ENCODE measurements at places on chromosomes 4 and X.

GRCh38 chr4:72468904-72469502 lies 100.0 kb downstream of the ADAMTS3 start:
- no peak for DNase-seq

DNA sequence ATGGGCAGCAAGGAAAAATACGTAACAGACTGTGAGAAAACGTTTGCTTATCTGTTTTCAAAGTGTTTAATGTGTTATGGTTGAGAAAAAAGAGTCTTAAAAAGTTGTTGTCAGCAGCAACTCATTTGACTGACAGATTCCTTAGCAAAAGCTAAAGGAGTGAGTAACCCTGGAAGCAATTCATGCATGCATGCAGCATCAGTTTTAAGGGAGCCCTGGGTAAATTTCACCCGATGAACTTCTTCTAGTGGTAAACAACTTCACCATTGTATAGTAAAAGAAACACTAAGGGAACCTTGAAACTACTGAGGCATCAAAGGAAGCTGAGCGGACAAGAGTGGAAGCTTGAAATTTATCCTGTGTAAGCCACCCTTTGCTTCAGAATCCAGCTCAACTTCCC lies 583.2 kb upstream of the INTU start:
- no peak for DNase-seq

DNA sequence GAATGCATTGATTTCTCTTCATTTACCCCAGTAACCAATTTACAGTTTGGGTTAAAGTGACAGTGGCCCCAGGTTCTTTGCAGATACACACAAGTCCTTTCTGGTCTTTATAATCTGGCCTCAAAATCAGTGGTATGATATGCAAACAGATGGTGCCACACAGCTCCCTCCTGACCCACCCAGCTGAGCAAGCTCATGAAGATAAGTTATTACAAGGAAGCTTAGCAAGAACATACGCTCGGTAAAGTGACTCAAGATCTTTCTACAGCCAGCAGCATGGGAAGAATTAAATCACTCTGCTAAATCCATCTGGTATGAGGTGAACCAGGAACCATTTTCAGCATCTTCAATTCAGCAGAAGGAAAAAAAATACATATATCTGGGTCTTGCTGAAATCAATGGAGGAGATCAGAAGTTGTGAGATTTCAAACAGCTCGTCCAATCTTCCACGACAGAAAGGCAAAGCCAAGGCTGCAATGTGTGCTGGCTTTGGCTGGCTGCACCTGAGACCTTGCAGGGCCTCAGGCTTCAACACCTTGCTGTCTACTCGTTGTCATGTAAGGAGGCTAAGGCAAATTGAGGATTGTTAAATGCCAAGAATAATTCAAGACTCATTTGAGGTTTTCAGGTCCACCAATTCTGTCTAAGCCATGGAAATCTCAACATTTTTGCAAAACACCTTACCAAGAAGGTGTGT lies 28.2 kb downstream of the SEL1L3 start:
- DNase-seq = no peak

- DNase-seq = no peak
Measured at GRCh38 chr4:148344352-148344751, 97.9 kb downstream of the NR3C2 start.

- no peak for DNase-seq
Measured at GRCh38 chr4:76488888-76489685, 54.1 kb downstream of the SHROOM3 start.

GRCh38 chrX:103495786-103496185 lies 23.5 kb downstream of the RAB40A start:
- DNase-seq = no peak

DNA sequence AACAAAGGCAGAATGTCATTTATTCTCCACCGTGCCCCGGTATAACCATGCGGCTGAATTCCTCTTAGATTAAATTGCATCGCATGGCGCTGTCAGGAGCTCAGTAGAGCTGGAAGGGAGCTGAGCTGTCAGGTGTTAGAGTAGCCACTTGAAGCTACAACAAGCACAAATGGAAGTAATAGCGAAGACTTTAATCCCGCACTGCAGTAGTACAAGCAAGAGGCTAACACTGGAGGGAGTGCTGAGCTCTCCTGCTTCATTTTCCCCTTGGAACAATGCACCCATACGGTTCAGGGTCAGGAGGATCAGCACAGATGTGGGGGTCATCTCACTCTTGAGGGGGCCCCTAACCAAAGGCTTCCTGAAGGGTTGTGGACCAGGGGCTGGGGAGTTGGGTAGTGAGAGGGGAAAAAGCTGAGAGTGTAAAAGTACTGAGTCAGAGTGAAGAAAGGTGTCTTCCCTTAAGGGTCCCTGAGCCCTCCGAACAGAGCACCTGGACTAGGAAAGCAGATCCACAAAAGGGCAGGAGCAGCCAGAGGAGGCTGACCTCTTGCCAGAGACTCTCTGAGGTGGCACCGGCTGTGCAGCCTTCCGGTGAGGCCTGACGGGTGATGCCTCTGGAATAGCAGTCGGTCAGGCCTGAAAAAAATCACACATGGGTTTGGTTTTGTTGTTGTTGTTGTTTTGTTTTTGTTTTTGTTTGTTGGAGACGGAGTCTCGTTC lies 36.0 kb upstream of the CBR4 start:
- DNase-seq = no peak

DNA sequence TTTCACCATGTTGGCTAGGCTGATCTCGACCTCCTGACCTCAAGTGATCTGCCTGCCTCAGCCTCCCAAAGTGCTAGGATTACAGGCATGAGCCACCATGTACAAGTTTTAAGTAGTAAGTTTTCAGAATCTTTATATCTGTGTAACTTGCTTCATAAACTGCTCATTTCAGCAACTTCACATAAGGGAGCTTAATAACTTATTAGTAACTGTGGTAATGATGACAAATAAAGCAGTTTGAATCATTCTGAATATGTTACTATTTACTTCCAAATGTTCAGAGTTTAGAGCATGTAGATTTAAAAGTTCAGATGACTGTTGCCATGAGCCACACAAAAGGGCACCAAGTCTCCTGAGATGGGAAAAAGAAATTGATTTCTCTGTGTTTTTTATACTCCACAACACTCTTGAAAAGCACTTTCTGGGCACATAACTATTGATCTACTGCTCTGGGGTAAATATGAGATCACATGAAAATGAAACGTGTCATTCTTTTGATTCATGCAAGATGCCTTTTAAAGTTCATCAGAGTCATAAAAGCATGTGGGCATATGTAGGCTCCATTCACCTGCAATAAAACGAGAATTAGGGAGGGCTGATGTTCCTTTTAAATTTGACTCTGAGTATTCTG lies 14.1 kb upstream of the CA5B start:
- no peak for DNase-seq

GRCh38 chrX:130091980-130092522 lies 18.2 kb downstream of the ELF4 start:
- peak; percentile 85 for DNase-seq

GRCh38 chr4:40704073-40704472 lies 45.7 kb upstream of the NSUN7 start:
- DNase-seq = no peak

GRCh38 chr4:73208376-73208775 lies 50.2 kb downstream of the ANKRD17 start:
- DNase-seq = no peak

GRCh38 chr4:42460043-42460442 lies 62.8 kb downstream of the SHISA3 start:
- no peak for DNase-seq

DNA sequence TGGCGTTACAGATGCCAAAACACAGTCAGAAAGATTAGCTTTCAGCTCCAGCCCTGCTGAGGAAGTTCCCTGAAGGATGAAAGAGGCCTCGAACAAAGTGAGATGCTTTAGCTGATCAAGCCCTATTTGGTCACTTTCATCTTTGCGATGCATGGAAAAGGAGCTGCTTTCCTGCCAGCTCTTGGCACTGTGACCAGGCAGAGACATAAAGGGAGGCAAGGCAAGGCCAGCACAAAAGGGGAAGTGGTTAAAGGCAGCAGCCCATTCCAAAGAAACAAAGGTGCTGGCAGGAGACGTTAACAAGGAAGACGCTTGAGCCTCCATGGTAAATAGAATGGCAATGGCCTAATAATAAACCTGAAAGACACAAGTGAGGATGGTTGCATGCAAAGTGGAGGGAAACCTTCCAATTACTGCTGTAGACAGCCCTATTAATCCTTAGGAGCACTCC lies 617.1 kb upstream of the INTU start:
- DNase-seq = no peak

GRCh38 chr4:31234494-31234893 lies 514.3 kb downstream of the PCDH7 start:
- DNase-seq = no peak

DNA sequence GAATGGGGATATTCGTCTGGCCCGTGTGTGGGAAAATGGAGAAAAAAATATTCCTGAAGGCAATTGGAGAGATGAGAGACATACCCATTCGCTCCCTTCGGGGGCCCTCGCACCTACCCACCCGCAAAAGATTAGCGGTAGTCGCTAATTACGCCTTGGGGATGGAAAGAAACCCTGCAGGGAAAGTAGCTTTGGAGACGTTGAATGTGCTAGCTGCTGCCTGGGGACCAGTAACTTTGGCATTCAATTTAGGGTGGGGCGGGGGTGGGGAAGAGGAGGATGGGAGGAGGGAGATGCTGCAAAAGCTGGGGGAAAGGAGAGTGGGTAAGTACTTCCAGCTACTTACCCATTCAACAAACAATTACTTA lies 407 bp upstream of the ZC4H2 start:
- DNase-seq = peak; percentile 2

- DNase-seq = no peak
Measured at GRCh38 chrX:45479196-45479834, 278.6 kb upstream of the DIPK2B start.

DNA sequence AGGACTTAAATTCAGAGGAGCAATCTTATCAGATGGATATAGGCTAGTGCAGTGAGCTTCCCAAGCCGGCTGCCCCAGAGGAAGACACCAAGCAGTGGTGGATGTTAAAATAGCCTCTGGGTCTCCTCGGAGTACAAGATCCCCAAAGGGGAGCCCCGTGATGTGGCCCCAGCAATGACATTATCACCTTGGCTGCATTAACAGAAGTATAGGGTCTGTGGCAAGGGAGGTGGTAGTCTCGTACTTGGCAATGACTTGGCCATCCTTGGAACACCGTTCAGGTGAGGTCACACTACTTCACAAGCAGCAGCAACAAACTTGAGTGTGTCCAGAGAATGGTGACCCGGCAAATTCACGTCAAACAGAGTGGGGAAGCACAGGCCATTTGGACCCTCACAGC lies 67.8 kb downstream of the PSAPL1 start:
- DNase-seq = no peak

DNA sequence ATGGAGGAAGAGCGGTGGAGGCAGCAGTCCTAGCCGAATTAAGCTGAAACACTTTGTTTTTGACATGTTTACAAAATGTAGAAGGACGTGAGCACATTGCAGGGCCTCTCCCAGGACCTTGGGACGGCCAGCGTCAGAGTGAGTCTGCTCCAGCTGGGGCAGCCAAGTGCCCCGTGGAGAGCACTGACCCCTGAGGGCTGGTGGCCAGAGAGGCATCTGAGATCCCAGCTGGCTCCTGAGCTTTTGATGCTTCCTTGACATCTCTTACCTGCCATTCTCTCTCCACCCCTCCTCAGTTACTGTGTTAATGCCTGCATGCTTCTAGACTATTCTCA lies 24.7 kb downstream of the NAT8L start:
- DNase-seq = no peak

DNA sequence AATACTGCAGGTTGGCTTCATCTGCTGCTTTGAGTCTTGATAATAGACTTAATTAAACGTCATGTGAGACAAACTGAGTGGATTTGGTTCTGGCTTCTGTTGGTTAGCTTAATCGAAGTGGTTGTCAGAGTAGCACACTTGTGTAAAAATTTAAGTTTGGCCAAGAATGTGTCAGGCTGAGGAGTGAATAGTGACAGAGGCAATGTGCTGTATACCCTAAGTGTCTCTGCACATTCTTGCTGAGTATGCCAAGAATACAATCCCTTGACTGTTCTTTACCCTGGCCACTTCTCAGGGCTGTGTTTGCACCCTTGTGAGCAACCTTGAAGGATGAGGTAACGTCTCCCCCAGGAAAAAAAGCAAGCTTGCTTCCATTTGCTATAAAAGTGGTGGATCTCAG lies 14.9 kb downstream of the RPS3A start:
- no peak for DNase-seq

DNA sequence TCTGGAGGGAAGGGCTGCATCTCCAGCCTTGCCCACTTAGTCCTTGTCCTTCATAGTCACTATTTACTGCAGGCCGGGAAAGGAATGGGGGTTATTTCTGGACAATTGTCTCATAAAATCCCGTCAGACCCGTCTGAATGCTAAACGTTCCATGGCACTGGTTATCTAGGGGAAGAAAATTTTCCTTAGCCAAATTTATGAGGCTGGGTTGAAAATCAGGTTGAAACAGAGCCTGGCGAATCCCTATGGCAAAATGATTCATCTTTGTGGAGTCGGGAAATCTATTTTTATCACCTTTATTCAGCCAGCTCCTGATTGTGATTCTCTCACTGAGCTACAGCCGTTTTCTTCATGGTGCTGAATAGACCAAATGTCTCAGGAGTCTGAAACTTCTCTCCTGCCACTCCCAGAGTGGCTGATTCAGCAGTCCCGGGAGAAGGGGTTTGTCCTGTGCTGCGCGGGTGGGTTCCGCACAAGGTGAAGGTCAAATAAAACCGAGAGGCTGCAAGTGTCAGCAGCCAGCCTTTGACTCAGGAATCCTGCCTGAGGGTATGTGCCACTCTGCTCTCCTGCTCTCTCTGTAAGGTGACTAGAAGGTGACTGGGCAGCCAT lies 1.0 kb downstream of the LIMCH1 start:
- DNase-seq = no peak

DNA sequence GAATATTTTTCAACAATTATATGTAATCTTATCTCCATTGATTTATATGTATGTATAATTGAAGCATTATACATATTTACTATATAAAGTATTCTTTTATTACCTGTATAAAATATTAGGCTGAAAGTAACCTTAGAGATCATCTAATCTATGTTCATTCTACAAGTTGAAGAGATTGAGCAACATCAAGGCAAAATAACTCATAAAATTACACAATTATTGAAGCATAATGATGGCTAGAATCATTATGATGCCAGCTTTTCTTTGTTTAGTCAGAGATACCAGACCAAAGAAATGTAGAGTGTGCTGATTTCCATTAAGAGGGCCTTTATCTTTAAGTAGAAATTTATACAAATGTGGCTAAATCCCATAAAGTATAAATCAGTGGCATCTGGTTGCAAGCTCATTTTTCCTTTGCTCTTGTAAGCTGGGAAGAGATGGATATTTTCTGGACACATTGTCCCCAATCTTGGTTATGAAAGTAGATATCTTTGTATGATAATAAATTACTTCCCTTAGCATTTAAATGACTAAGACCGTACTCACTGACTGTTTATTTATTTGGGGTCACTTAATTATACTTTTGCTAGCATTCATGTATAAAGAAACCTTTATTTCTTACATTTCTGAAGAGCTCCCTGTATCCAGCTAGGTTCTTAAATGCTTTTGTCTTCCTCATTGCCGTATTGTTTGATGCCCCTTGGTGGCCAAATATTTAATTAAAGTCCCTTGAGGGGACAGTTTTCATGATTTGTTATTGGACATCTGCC lies 339.8 kb downstream of the PCDH7 start:
- DNase-seq = no peak

All from germinal center (tissue), 1 donor.